ENCODE measurements at places on chromosomes 3 and 15.

DNA sequence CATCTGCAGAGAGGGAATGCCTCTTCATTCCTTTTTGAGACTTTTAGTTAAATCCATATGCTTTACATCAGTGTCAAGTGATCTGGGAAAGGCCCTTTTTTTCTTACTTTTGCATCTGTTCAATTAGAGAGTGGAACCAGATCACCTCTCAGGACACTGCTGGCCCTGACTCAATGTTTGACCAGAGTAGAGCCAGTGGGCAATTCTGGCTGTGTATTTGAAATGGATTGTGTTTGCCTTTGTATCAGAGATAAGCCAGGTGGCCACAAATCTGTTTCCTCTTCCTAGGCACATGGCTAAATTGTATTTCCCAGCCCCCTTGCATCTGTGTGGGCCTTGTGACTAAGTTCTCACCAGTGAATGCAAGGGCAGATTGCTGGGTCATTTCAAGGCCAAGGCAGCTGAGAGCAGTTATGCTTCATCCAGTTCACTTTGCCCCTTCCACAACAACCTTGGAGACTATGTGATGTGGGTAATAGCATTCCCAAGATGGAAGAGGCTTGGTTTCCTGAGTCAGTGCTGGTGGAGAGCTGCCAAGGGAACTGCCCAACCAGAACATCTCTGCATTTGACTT lies 75.6 kb upstream of the CACNA2D3 start:
- no peak for DNase-seq

DNA sequence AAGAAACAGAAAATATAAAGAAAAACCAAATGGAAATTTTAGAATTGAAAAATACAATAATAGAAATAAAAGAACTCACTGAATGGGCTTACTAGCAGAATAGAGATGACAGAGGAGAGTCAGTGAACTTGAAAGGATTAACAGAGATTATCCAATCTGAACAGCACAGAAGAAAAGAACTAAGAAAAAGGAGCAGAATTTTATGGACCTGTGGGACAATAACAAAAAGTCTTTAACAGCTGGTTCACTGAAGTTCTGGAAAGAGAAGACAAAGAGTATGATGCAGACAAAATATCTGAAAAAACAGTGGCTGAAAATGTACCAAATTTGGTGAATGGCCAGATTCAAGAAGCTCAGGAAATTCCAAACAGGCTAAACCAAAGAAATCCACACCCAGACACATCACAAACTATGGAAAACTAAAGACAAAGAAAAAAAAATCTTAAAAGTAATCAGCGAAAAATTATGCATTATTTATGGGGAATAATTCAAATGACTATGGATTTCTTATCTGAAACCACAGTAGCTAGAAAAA lies 9.7 kb upstream of the GNB5 start:
- no peak for DNase-seq

- no peak for DNase-seq
These were observed 50.6 kb downstream of the CFAP20DC start for GRCh38 chr3:58999134-58999773.

- no peak for DNase-seq
These were observed 204.1 kb downstream of the WNT5A start for GRCh38 chr3:55282994-55283393.

GRCh38 chr3:120111898-120112297 lies 17.7 kb upstream of the GSK3B start:
- no peak for DNase-seq

- no peak for DNase-seq
These were observed 108.6 kb upstream of the MRPS22 start for GRCh38 chr3:139235192-139235591.

DNA sequence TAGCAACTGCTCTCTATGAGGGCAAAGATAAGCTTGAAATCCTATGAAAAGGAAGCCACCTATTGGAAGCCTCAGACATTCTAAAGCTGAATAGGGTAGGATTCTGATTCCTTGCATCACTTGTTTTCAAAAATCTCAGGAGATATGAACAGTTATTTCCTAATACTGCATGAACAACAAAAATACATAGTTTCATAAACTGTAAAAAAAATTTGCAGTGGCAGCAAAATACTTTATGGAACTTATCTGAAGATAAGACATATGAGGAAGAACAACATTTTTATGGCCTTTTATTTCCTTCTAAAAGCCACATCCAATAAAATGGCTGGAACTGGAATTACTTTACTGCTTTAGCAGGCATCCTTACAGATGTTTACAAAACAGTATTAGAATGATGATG lies 29.9 kb downstream of the AP3S2 start:
- DNase-seq = no peak

DNA sequence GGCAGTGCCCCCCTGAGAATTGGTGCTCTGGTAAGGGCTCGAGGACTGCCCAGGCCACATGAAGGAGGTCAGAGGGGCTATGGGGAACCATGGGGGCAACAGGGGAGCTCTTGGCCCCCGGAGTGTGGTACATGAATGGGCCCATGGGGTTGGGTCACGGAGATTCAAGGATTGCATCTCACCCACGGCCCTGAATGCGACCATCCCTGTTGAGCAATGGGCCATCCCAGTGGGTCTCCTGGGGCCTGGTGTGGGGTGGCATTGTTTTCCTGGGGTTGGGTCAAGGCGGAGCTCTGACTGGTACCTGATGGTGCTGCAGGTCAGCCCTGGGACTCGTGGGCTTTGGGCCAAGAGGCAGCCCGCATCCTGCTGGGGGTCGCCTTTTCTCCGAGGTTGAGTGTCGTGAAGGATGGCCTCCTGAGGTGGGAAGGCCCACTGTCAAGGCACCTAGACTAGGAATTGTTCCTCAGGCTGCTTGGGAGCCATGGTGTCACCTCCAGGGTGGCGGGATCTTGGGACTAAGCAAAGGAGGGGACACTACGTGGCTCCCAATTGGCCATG lies 198.3 kb downstream of the UBE3A start:
- no peak for DNase-seq

DNA sequence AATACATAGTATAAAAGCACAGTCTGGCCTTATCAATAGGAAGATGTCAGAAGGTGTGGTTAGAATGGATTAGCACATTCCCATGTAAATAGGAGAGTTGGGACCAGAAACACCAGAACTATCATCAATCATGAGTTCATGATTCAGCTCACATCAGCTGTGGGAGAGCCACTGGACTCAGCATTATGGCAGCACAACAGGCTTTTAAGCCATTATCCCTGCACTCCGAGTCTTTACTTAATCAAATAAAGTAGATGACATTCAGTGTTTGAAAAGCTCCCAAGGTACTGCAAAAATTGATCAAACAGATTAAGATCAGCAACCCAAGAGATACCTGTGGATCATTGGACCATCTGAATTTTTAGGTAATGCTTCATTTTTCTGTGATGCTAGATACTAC lies 24.7 kb downstream of the PARP14 start:
- no peak for DNase-seq

GRCh38 chr15:84715441-84716035 lies 401 bp downstream of the SEC11A start:
- DNase-seq = no peak
